T-cell (primary cell): ENCODE measurements at places on chromosomes 16 and 17.

- no peak for DNase-seq
Observed at GRCh38 chr17:48310748-48311213, 119.2 kb downstream of the SKAP1 start.

- DNase-seq, result no peak
Observed at GRCh38 chr16:12460064-12460392, 343.7 kb downstream of the CPPED1 start.

GRCh38 chr16:62391134-62391533, 354.9 kb upstream of the CDH8 start:
- no peak for DNase-seq

- DNase-seq, result no peak
Observed at GRCh38 chr17:4506175-4506813, 7.6 kb downstream of the SPNS2 start.

GRCh38 chr17:1322014-1322428, 42.6 kb downstream of the TRARG1 start:
- no peak for DNase-seq

DNA sequence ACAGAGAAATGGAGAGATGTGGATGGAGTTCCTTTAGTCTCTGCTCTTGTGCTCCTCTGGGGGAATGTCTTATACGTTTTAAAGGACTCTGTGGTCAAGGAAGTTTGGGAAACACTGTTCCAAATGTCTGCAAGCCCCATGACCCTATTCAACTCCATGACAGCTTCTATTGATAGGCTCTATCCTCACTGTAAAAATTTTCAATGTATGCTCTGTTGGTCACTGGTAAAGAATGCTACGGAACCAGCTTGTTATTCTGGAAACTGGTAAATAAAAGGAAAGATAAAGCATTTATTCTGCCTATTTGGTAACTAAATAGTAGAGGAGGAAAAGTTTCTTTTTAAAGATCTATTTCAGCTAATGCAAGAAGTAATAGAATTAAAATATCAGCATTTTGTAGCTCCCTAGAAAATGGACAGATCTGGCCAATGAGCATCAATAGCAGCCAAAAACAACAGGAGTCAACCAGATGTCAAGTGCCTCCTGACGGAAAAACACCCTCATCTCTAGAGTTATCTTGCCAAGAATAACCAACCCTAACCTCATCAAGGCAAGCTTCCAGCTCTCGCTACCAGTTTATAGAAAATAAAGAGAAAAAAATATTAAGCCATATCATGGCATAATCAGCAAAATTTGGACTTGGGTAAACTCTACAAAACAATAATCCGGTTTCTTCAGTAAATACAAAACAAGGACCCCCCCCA, 16.1 kb downstream of the GDE1 start:
- no peak for DNase-seq

DNA sequence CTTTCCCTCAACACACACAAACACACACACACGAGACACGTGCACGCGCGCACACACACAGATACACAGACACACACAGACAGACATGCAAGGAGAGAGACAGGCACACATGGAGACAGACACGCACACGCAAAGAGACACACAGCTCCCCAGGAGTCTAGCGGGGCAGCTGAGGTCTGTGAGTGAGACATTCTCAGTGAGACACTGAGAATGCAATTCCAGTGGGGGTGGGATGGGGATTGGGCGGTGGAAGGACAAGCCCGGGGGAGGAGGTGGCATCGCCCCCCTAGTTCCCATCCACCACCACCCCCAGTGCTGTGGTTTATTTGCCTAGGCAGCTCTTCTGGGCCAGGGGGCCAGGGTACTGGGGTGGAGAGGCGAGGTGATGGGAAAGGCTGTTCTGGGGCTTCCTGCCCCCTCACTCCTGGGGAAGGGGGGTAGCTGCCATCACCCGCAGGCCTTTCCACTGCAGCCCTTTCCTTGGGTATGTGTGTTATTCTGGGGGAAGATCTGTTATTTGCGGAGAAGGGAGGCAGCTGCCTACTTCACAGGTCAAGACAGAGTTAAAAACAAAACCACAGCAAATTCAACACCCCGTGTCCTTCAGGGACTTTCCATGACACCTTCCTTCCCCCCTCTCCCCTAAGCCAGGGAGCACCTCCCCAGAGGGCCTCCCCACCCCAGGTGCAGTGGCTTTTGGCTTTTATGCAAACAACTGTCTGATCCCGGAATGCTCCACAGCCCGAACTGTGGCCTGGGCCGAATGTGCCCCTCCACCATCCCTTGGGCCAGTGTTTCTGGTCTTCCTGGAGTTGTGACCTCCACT, 18.0 kb downstream of the GRB7 start:
- DNase-seq, result peak; percentile 55

DNA sequence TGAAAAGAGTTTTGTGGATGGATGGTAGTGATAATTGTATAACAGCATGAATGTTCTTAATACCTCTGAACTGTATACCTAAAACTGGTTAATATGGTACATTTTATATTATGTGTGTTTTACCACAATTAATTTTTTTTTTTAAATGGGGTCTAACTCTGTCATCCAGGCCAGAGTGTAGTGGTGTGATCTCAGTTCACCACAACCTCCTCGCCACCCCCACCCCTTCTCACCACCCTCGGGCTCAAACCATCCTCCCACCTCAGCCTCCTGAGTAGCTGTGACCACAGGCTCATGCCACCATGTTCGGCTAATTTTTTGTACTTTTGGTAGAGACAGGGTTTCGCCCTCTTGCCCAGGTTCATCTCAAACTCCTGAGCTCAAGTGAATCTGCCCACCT, 123.2 kb downstream of the CDRT15L2 start:
- DNase-seq, result no peak

GRCh38 chr16:72646615-72647014, 401.3 kb downstream of the ZFHX3 start:
- DNase-seq, result no peak

DNA sequence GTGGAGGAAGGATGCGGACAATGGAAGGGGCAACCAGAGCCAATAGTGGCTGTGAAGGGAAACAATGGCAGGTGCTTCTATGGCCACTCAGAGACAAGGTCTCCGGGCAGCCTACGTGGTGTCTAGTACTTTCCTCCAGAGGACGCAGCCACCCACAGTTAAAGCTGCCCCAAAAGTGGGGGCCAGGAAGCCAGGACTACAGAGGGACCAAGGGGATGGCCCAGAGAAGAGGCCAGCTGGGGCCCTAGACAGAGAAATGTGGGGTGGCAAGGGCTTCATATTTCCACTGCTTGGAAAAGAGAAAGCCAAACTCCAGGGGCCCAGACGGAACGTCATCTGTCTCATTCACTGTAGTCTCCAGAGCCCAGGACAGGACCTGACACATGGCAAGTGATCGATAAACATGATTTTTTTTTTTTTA, 837 bp upstream of the PER1 start:
- no peak for DNase-seq

DNA sequence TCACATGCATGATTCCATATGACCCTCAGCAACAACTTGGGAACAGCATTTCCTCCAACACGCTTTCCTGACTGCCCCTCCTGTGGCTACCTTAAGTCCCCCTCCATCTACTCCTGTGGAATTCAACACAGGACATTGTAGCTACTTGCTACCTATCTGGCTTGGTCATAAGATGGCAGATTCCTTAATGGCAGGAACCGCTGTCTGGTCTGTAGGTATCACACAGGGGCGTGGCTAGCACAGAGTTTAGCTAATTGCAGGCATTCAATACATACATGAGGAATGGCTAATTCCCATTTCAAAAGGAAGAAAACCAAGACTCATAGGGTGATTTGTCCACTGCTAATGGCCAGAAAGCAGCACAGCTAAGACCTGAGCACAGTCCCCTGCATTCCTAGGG, 8.6 kb downstream of the LRRC59 start:
- DNase-seq, result no peak
